Testis (tissue), 5 donors: ENCODE measurements at places on chromosomes 6 and 20.

GRCh38 chr20:10209091-10209490 lies 9.5 kb upstream of the SNAP25 start:
- no peak overlapping the region for H3K27ac ChIP-seq
- no peaks in the 10 kb centered on the region for H3K4me1 ChIP-seq
- H3K36me3 ChIP-seq = no peaks in the 10 kb centered on the region

DNA sequence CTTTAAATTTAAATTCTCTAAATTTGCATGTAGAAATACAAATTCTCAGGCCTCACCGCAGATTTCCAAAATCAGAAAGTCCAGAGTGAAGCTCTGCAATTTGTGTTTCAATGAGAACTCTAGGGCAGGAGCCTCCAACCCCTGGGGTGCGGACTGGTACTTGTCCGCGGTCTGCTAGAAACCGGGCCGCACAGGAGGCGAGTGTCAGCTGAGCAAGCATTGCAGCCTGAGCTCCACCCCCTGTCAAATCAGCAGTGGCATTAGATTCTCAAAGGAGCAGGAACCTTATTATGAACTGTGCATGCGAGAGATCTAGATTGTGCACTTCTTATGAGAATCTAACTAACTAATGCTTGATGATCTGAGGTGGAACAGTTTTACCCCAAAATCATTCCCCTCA lies 203.0 kb upstream of the PCSK2 start:
- H3K4me1 ChIP-seq = no peaks in the 10 kb centered on the region
- H3K4me3 ChIP-seq = no peak overlapping the region
- no peak for DNase-seq
- H3K27me3 ChIP-seq = no peaks in the 10 kb centered on the region
- no peaks in the 10 kb centered on the region for H3K36me3 ChIP-seq

DNA sequence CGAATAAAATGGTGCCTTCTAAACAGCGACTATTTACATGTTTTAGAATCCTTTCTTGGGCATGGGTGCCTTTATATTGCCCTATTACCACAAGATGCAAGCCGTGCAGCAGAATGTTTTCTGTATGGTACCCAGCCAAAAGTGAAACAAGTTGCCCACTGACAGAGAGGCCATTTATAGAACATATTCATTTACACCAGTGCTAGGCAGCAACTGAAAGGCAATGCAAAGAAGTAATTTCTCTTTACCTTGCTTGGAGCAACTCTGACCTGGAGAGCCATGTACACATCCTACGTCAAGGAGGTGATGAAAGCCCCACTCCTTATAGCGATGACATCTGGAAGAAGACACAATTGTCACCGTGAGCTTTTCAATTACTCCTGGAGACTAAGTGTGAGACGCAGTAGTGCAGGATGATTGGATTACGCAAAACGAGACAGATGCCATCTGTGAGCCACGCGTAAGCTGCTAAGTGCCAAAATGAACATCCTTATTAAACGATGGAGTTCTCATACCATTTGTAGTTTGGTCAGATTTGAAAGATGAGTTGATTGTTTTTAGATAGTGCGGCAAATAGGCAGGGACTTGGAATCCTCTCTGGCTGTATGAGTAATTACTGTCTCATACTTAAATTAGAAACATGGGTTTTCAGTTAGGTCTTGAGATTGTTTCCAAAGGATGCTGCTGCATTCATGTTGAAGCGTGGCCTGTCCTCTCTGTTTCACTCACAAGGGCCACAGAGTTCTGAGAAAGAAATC lies at the start of gene TMEM244:
Gene TMEM244 (minus strand): TSS at position 408 of the 758 bp plus-strand sequence. CDS start 127 bp downstream, at position 281.
- no peak within 1 kb of the TSS for H3K4me3 ChIP-seq
- H3K4me1 ChIP-seq = peaks cover 3% of the 10 kb centered on the region
- no peaks in the 10 kb centered on the region for H3K27me3 ChIP-seq
- no peak for DNase-seq
- no peaks in the 10 kb centered on the region for H3K36me3 ChIP-seq
- no peak within 1 kb of the TSS for H3K27ac ChIP-seq

GRCh38 chr20:573414-574296 lies 30.1 kb upstream of the CSNK2A1 start:
- H3K4me1 ChIP-seq = peaks cover 7% of the 10 kb centered on the region
- H3K36me3 ChIP-seq = no peaks in the 10 kb centered on the region
- no peaks in the 10 kb centered on the region for H3K27me3 ChIP-seq
- H3K4me3 ChIP-seq = no peak overlapping the region
- no peak overlapping the region for H3K27ac ChIP-seq
- no peak for DNase-seq

- no peaks in the 10 kb centered on the region for H3K27me3 ChIP-seq
- H3K4me1 ChIP-seq = peaks cover 3% of the 10 kb centered on the region
- DNase-seq = no peak
Measured at GRCh38 chr20:46342451-46343347, 34.4 kb upstream of the CDH22 start.

DNA sequence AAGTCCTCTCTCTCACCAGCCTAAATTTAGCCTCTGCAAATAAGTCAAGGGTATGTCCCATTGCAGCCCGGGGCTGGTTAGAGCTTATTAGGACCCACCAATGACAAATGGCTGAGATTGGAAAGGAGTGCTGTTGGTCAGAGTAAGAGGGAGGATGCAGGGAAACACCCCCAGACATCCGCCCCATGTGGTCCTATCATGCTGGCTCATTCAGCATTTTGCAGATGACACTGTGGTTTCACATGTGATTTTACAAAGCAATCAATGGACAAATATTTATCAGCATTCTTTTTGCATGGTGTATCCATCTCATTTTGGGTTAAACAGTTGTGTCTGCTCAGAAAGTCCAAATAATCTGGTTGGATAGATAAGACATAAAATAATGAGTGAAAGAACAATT lies 152.2 kb upstream of the EXOC2 start:
- no peaks in the 10 kb centered on the region for H3K36me3 ChIP-seq
- no peaks in the 10 kb centered on the region for H3K27me3 ChIP-seq
- no peak overlapping the region for H3K4me3 ChIP-seq
- DNase-seq = peak; percentile 67
- no peaks in the 10 kb centered on the region for H3K4me1 ChIP-seq
- no peak overlapping the region for H3K27ac ChIP-seq
